Stimulated activated CD8-positive, alpha-beta memory T cell treated with anti-CD3 and anti-CD28 coated beads, Interleukin-15, amount 100 ng/mL, for 1 hour (primary cell): ENCODE measurements at places on chromosomes 5 and 9.

- DNase-seq = no peak
These were observed 474.1 kb downstream of the BNC2 start for GRCh38 chr9:16396389-16396788.

- DNase-seq = no peak
These were observed 6.3 kb downstream of the SPTAN1 start for GRCh38 chr9:128558431-128559310.

DNA sequence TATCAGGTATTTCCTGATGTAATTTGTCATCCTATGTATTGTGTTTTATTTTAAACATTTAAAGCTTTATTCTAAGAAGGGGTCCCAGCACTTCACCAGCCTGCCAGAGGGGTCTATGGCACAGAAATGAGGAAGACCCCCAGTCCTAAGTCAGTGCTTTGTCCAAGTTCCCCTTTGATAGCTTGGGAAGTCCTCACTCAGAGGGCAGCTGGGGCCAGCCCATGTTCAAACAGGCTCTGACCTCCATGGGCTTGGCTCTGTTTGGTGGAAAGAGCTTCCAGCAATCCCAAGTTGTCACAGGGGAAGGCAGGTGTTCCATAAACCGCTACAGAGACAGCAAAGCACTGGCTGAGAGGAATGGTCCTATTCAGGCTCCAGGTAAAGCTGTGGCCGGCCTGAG is 26.6 kb upstream of the AKNA start:
- no peak for DNase-seq

GRCh38 chr9:684941-685340 is 156.6 kb upstream of the DMRT1 start:
- DNase-seq = no peak
